ENCODE measurements at places on chromosomes 3 and 15.
A peak's percentile ranks its signal among the peaks of the same experiment; 100 is the strongest.

DNA sequence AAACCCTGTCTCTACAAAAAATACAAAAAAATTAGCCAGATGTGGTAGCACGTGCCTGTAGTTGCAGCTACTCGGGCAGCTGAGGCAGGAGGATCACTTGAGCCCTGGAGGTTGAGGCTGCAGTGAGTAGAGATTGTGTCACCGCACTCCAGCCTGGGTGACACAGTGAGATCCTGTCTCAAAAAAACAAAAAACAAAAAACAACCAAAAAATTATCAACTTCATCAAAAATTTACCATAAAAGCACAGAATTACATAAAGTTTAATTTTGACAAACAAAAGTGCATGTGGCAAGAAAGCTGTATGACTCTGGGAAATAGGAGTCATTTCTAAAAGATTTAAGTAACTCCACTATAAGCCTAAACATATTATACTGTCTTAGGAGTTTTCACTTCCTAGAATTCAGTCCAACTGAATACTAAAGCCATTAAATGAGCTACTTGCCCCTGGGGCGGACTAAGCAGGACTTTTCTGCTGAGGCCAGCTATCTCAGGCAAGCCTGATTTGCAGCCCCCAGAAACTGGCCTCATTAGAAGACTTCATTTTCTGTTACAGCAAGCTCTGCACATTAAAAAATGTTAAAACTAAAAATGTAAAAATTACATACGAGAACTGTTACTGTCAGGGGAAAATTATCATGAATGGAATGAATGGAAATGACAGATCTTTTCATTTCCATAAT lies 23.0 kb downstream of the HSPBAP1 start:
- DNase-seq, result no peak

DNA sequence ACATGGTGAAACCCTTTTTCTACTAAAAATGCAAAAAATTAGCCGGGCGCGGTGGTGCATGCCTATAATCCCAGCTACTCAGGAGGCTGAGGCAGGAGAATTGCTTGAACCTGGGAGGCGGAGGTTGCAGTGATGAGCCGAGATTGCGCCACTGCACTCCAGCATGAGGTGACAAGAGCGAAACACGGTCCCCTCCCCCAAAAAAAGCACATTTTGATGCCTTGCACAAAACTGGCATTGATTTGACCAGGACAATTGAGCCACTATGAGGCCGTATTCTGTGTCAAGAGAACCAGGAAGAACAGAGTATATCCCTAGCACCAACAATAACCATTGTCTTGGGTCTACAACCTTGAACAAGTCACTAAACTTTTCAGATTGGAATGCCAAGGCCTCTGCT lies 50.6 kb downstream of the SH3BP5 start:
- no peak for DNase-seq

GRCh38 chr15:45802140-45802539 lies 167.3 kb downstream of the SQOR start:
- DNase-seq, result peak; percentile 39

DNA sequence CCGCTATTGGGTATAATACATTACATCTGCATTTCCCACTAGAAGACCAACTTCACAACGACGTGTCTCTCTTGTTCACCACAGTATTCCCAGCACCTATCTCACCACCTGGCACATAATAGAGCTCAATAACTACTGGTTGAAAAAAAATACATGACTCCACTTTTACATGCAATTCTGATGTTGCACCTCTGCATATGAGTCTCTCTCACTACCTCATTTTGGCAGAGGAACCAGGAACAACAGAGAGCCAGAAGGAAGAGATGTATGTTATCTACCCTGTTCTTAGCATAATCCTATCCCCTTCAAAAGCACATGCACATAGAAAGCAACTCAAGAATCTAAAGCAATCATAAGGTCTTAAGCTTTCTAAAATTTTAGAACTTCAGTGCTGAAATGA lies 61.6 kb downstream of the SHQ1 start:
- DNase-seq, result no peak

- no peak for DNase-seq
Measured at GRCh38 chr3:172258624-172259023, 189.6 kb downstream of the GHSR start.

DNA sequence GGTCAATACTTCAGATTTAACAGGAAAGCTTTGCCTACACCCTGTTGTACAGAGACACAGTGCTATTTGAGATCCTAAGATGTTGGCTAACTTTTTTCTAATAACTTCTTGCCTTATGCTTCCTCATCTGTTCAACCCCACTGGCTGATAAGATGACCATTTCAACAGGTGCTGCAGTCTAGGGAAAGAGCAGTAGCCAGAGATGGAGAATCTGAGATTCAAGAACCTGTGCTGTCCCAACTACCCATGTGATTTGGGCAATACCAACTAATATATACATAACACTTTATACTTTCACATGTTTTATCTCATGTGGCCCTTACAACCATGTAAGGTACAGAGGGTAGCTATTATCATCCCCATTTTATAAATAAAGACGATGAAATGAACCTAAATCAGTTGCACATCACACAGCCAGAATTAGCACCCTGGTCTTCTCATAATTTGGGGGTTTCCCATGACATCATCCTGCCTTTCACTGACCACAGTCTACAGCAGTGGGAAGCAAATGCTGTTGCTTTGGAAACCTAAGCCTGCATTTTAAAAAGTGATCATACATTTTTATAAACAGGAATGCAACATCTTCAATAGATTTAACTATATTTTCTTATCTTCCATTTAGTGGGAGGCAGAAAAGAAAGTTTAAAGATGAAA lies 9.7 kb downstream of the TTC23 start:
- no peak for DNase-seq

DNA sequence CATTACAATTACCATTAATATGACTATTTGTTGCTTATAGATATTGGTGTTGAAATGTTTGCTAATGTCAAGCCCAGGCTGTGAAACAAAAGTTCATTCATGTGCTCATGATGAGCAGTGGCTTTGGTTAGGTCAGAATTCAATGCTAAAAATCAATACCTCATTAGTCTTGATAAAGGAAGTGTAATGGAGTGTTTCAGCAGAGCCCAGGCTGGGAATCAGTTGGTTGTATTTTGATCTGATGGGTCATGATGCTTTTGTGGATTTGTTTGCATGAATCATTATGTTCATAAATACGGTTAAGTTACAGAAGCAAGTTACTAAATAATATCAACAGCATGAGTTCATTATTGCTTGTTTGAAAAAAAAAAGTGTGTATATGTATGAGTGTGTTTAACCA lies 13.6 kb upstream of the ZNF774 start:
- no peak for DNase-seq
